ENCODE measurements at places on chromosomes 16 and 17. TPM values are rescaled to one million over a fixed set of nuclear protein-coding genes. Genes with fewer than 3 reads are reported as not detected.

Gene ABCC6
- 40.5 TPM for total RNA-seq

Gene HSPB9
- total RNA-seq: not detected

Gene E4F1
- total RNA-seq: 21.0 TPM

Gene CCL8
- total RNA-seq: 1.6 TPM

DNA sequence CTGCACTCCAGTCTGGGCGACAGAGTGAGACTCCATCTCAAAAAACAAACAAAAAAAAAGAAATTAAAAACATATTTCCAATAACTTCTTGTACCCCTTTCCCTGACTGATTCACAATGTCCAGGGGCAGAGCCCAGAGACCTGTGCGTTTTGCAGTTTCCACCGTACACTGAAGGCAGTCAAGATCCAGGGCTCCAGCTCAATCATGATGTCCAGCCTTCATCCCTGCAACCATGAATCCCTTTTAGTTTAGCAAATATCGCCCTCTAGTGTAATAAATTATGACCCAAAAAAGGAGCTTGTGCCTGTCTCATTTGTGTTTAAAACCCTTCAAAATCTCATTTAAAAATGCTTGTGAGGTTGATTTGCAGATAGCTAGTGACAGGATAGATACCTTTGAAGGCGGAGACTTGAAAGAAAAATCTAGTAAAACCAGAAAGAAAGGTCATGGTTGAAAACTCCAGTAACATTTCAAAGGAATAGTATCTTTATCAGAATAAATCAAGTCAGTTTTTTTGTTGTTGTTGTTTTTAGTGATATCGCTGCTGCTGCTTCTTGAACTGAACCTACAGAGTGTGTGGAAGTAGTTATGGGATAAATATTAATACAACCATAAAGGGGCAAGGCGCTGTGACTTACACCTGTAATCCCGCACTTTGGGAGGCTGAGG lies 3.7 kb upstream of the ERN1 start:
- no peak overlapping the region for H3K4me3 ChIP-seq
- no peaks in the 10 kb centered on the region for H3K36me3 ChIP-seq
- no peak for DNase-seq
- H3K4me1 ChIP-seq: peaks cover 12% of the 10 kb centered on the region

DNA sequence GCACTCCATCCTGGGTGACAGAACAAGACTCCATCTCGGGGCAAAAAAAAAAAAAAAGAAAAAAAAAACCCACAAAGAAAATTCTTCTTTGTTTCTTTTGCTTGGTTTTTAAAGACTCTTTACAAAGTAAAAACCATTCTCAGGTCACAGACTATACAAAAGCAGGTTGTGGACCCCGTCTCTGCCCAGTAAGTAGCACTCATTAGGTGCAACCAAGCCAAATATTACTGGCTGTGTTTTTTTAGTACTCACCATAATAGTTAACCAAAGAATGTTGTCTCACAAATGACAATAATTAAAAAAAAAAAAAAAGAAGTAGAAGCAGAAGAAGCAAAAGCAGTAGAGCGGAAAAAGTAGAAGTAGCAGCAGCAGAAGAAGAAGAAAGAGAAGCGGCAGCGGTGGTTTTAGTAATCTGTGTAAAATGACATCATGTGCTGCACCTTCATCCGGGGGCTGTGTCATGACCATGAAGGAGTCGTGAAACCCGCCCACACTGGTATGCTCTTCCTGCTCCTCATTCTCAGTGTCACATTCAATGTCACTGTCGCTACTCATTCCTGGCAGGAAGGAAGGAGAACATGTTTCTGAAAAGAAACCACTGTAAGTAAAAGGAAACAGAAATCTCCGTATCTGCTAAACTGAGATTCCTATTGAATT lies 105.4 kb downstream of the TRIM37 start:
- H3K36me3 ChIP-seq: peaks cover 34% of the 10 kb centered on the region
- H3K4me1 ChIP-seq: peaks cover 19% of the 10 kb centered on the region
- no peak overlapping the region for H3K4me3 ChIP-seq
- DNase-seq: peak; percentile 67
- peak overlapping the region; percentile 56 for H3K27ac ChIP-seq

DNA sequence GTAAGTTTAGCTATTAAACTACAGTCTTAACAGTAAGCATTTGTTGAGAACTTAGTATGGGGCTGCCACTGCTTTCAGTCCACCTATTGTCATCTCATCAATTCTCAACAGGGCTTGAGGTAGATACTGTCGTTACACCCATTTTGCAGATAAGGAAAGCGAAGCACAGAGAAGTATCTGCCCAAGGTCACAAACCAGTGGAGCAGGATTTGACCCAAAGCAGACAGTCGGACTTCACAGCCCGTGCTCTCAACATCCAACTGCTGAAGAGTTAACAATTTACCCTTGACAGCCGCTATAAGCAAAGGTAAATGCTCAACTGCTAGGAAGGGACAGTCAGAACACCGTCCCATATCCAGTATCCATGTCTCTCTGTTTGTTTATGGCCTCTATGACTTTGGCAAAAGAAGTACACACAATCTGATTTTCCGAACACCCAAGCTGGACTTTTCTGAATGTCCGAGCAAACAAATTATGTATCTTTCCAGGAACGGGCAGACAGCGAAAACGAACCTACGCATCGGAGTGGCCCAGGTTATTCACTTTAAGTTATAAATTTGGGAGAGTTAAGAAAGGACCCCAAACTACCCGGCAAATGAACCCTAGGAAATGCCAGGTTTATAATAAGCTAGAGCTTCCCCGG lies 1.2 kb downstream of the SIAH1 start:
- H3K36me3 ChIP-seq: no peaks in the 10 kb centered on the region
- H3K27me3 ChIP-seq: no peaks in the 10 kb centered on the region
- peak overlapping the region; percentile 99 for H3K27ac ChIP-seq
- no peak for DNase-seq
- H3K4me1 ChIP-seq: peaks cover 59% of the 10 kb centered on the region
- peak overlapping the region; percentile 89 for H3K4me3 ChIP-seq

GRCh38 chr16:56870276-56870888 lies 5.4 kb downstream of the SLC12A3 start:
- H3K27me3 ChIP-seq: no peaks in the 10 kb centered on the region
- H3K27ac ChIP-seq: no peak overlapping the region
- no peaks in the 10 kb centered on the region for H3K36me3 ChIP-seq
- H3K4me3 ChIP-seq: no peak overlapping the region

DNA sequence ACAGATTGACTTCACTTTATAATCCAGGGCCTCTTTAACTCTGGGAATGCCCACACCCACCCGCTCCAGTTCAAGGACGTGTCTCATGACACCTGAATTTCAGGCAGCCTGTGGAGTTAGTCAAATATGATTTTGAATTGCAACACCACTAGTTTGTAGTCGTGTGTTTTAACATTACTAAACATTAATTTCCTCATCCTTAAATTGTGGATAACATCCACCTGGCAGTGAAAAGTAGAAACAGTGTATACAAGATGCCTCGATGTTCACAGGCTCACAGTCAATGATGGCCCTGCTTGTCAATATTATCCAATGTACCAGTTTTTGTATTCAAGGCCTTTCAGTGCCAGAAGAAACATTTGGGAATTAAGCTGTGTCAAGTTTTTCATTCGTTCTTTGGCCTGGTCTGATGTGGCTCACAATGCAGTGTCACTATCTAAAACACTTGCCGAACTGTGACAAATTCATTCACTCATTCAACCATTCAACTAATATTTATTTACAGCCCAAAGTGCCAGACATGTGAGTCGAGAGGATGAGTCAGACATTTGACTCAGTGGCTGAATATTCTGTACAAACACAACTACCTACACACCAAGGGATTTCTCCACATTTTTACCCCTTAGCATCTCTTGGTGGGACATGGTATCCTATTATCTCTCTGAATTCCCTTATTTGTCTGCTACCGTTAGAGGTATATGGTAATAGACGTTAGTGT lies 1.4 kb downstream of the MEIOB start:
- DNase-seq: no peak
- H3K4me1 ChIP-seq: no peaks in the 10 kb centered on the region
- H3K27me3 ChIP-seq: peaks cover 22% of the 10 kb centered on the region
- no peak overlapping the region for H3K4me3 ChIP-seq

DNA sequence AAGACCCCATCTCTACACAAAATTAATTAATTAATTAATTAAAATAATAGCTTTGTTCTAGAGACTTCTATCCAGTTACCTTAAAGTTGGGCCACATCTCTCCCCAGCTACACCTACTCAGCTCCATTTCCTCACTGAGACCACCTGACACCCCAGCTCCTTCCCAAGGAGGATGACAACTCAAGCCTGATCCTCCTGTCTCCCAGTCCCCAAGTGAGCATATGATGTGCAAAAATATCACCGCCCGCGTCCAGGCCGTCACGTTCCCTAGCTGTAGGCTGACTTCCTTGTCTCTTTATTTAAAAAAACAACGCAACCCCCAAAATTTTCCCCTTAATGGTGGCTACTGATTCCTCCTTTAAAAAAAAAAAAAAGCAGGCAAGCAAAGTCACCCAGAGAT lies 120.2 kb upstream of the RCVRN start:
- H3K4me1 ChIP-seq: peaks cover 27% of the 10 kb centered on the region
- no peak for DNase-seq
- H3K27me3 ChIP-seq: peaks cover 15% of the 10 kb centered on the region
- no peak overlapping the region for H3K4me3 ChIP-seq
- no peak overlapping the region for H3K27ac ChIP-seq

DNA sequence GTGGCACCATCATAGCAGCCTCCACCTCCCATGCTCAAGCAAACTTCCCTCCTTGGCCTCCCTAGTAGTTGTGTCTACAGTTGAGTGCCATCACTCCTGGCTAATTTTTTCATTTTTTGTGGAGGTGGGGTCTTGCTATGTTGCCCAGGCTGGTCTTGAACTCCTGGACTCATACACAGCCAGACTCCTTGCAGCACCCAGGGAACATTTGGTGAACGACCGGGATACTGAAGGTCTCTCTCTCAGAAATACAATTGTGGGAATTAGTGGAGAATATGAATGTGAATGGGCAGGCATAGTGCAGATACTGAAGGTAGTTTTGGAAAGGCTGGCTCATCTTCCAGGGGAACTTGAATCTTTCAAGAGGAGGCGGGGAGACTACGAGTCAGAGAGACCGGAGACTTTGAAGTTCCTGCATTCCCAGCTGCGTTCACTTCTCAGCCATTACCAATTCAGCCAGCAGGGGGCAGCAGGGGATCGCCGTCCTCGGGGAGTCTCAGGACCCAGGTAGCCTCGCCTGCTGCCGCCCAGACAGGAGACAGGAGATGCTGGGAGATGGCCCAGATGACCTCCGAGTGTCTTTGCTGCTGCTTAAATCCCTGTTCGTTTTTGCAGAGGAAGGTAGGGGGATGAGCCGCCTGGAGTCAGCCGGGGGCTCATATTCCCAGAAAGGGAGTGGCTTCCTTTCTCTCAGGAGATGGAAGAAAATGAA lies 68.6 kb downstream of the HAPSTR1 start:
- DNase-seq: peak; percentile 59
- H3K27me3 ChIP-seq: peaks cover 4% of the 10 kb centered on the region
- H3K27ac ChIP-seq: no peak overlapping the region
- no peak overlapping the region for H3K4me3 ChIP-seq
- H3K4me1 ChIP-seq: no peaks in the 10 kb centered on the region

- H3K27ac ChIP-seq: no peak overlapping the region
- no peaks in the 10 kb centered on the region for H3K27me3 ChIP-seq
- peaks cover 31% of the 10 kb centered on the region for H3K4me1 ChIP-seq
- H3K4me3 ChIP-seq: no peak overlapping the region
These were observed 13.6 kb downstream of the VASN start for GRCh38 chr16:4385066-4385788.

DNA sequence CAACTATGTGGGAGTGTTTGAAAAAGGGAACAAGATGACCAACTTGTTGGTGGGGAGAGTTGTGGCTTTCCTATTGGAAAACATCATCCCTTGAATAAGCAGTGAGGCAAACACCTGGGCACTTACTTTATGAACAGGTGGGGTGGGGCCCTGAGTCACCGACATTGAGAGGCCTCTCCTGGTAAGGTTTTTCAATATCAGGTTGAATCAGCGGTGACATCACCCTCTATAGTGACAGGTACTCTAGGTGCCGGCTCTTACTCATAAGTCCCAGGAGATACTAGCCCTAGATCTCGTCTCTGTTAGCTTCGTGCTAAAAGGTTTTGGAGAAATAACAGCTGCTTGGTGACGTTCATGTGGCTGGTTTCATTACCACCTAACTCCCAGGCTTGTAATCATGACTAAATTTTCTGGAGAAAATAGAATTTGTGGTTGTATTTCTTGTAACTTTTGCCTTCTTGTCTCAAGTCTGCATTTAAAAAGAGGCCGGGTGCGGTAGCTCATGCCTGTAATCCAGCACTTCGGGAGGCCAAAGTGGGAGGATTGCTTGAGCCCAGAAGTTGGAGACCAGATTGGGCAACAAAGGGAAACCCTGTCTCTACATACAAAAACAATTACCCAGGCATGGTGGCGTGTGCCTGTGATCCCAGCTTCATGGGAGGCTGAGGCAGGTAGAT lies 19.3 kb downstream of the CDH1 start:
- peaks cover 6% of the 10 kb centered on the region for H3K4me1 ChIP-seq
- H3K36me3 ChIP-seq: no peaks in the 10 kb centered on the region
- DNase-seq: peak; percentile 81
- no peak overlapping the region for H3K4me3 ChIP-seq
- peak overlapping the region; percentile 73 for H3K27ac ChIP-seq

DNA sequence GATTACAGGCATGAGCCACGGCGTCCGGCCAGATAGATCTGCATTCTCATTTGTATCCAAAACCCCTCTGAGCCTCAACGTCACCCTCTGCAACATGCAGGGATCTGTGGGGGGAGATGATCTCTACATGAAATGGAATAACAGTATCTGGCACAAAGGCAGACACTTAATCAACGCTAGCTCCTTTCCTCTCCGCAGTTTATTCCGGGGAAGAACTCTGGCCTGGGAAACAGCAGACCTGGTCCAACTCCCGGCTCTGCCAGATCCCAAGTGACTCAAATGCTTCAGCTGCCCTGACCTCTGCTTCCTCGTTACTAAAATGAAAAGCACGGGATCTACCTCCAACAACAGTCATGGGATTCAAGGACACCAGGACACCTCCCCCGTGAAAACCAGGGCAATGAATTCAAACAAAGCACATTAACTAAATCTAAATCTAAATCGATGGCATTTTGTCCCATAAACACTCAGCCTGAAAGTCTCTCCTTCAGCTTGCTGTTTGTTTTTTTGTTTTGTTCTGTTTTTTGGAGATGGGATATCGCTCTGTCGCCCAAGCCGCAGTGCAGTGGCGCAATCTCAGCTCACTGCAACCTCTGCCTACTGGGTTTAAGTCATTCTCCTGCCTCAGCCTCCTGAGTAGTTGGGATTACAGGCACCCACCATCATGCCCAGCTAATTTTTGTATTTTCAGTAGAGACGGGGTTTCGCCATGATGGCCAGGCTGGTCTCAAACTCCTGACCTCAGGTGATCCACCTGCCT lies 78.2 kb downstream of the NXN start:
- no peak overlapping the region for H3K4me3 ChIP-seq
- H3K36me3 ChIP-seq: no peaks in the 10 kb centered on the region
- no peaks in the 10 kb centered on the region for H3K27me3 ChIP-seq
